ENCODE measurements at places on chromosomes 2 and 18.

GRCh38 chr2:30504731-30505130 is 57.7 kb downstream of the LCLAT1 start:
- peaks cover 33% of the 10 kb centered on the region for H3K36me3 ChIP-seq
- no peaks in the 10 kb centered on the region for H3K27me3 ChIP-seq
- peaks cover 49% of the 10 kb centered on the region for H3K4me1 ChIP-seq
- H3K4me3 ChIP-seq, result no peak overlapping the region
- H3K27ac ChIP-seq, result peak overlapping the region; percentile 73
- ATAC-seq, result no peak

- no peaks in the 10 kb centered on the region for H3K4me1 ChIP-seq
- no peaks in the 10 kb centered on the region for H3K27me3 ChIP-seq
- H3K27ac ChIP-seq, result no peak overlapping the region
- ATAC-seq, result peak; percentile 34
- no peaks in the 10 kb centered on the region for H3K36me3 ChIP-seq
- no peak overlapping the region for H3K4me3 ChIP-seq
Measured at GRCh38 chr18:65415098-65415497, 335.7 kb upstream of the CDH7 start.

- no peaks in the 10 kb centered on the region for H3K4me1 ChIP-seq
- no peak for ATAC-seq
- H3K36me3 ChIP-seq, result no peaks in the 10 kb centered on the region
- H3K4me3 ChIP-seq, result no peak overlapping the region
- no peaks in the 10 kb centered on the region for H3K27me3 ChIP-seq
- no peak overlapping the region for H3K27ac ChIP-seq
Measured at GRCh38 chr2:28631514-28632206, 120.0 kb upstream of the PPP1CB start.

DNA sequence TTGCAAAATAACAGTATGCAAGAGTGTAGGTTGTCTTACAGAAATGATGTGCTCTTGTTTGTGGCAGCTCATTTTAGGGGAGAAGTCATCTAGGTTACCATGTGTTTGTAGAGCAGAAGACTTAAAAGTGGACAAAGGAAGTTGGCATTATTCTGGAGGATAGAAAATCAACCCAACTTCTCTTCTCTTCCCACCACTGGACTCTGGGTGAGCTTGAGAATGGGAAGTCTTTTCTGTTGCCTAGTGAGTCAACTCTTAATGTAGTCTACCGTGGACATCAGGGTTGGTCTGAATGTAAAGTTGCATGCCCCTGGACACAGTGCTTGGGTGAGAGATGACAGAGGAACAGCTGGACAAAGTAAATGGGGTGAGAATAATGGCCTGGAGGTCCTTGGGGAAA is 98.3 kb downstream of the FMNL2 start:
- no peak for ATAC-seq
- H3K4me3 ChIP-seq, result no peak overlapping the region
- H3K27ac ChIP-seq, result no peak overlapping the region
- H3K4me1 ChIP-seq, result peaks cover 10% of the 10 kb centered on the region
- no peaks in the 10 kb centered on the region for H3K36me3 ChIP-seq

DNA sequence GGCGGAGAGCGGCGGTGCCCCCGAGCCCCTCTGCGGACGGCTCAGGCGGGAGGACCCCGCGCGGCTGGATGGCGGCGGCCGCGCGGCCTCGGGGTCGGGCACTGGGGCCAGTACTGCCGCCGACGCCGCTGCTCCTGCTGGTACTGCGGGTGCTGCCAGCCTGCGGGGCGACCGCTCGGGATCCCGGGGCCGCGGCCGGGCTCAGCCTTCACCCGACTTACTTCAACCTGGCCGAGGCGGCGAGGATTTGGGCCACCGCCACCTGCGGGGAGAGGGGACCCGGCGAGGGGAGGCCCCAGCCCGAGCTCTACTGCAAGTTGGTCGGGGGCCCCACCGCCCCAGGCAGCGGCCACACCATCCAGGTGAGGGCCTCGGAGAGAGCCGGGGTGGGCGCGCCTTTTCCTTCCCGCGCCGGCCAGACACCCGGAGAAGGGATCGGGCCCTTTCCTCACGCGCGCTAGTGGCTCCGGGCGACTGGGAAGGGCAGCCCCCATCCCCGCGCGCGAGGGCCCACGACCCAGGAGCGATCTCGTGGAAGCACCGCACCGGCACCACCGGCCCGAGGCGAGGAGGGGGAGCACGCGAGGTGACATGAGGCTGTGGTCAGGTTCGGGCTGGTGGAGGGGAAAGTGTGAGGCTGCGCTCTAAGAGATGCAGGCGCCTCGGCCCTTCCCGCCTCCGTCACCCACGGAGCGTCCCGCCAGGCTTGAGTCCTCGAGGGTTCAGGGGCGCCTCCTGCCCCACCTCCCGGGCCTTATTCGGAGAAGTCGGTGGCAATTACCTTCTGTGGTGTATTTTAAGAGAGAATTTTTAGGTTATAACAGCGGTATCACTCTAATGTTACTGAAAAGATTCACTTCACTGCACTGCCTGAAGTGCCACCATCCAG is 607 bp downstream of the LAMA3 start:
- H3K27ac ChIP-seq, result no peak overlapping the region
- H3K4me3 ChIP-seq, result no peak overlapping the region
- ATAC-seq, result peak; percentile 41
- no peaks in the 10 kb centered on the region for H3K36me3 ChIP-seq

DNA sequence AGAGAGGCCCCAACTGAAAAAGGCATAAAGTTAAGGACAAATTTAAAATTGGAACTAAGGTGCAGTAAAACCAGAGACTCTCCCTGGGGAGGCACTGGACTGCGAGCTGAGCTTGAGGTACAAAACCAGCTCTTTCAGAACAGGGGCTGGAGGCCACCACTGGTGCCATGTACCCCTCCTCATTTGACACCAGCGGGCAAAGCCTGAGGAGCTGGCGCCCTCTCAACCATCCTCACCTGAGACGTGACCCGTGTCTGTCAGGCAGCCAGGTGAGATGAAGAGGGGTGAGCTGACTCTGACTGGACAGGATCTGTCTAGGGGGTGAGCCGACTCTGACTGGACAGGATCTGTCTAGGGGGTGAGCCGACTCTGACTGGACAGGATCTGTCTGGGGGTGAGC is 68.5 kb downstream of the TMEM18 start:
- peaks cover 27% of the 10 kb centered on the region for H3K27me3 ChIP-seq
- H3K4me3 ChIP-seq, result no peak overlapping the region
- no peak overlapping the region for H3K27ac ChIP-seq
- H3K4me1 ChIP-seq, result no peaks in the 10 kb centered on the region

GRCh38 chr18:12076424-12077140 is 17.1 kb upstream of the ANKRD62 start:
- H3K27me3 ChIP-seq, result no peaks in the 10 kb centered on the region
- H3K4me3 ChIP-seq, result peak overlapping the region; percentile 75
- no peak overlapping the region for H3K27ac ChIP-seq
- no peaks in the 10 kb centered on the region for H3K4me1 ChIP-seq
- H3K36me3 ChIP-seq, result no peaks in the 10 kb centered on the region
- ATAC-seq, result peak; percentile 87

DNA sequence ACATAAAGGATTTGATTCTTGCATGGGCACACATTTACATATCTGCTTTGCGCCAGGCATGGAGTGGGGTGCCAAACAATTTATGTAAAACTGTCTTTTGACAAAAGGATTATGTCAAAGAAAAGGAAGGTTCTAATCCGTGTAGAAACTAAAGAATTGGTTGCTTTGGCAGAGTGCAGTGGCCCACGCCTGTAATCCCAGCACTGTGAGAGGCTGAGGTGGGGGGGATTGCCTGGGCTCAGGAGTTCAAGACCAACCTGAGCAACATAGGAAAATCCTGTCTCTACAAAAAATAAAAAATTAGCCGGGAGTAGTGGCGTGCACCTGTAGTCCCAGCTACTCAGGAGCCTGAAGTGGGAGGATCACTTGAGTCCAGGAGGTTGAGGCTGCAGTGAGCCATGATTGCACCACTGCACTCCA is 1.1 kb upstream of the MTERF4 start:
- ATAC-seq, result no peak
- H3K4me1 ChIP-seq, result peaks cover 50% of the 10 kb centered on the region
- peak overlapping the region; percentile 99 for H3K4me3 ChIP-seq
- no peaks in the 10 kb centered on the region for H3K27me3 ChIP-seq

- ATAC-seq, result no peak
- no peaks in the 10 kb centered on the region for H3K4me1 ChIP-seq
- H3K27me3 ChIP-seq, result peaks cover 11% of the 10 kb centered on the region
- no peaks in the 10 kb centered on the region for H3K36me3 ChIP-seq
- no peak overlapping the region for H3K4me3 ChIP-seq
- H3K27ac ChIP-seq, result no peak overlapping the region
Measured at GRCh38 chr2:7692657-7693161, 775.5 kb downstream of the RNF144A start.
